ENCODE measurements at places on chromosomes 13 and 19.
A peak's percentile ranks its signal among the peaks of the same experiment; 100 is the strongest.

- DNase-seq = no peak
Measured at GRCh38 chr13:79307433-79307861, 98.6 kb downstream of the RBM26 start.

GRCh38 chr13:59873856-59874255 is 289.9 kb downstream of the DIAPH3 start:
- DNase-seq = no peak

GRCh38 chr13:42377640-42378382 is 105.9 kb downstream of the AKAP11 start:
- peak; percentile 53 for DNase-seq

DNA sequence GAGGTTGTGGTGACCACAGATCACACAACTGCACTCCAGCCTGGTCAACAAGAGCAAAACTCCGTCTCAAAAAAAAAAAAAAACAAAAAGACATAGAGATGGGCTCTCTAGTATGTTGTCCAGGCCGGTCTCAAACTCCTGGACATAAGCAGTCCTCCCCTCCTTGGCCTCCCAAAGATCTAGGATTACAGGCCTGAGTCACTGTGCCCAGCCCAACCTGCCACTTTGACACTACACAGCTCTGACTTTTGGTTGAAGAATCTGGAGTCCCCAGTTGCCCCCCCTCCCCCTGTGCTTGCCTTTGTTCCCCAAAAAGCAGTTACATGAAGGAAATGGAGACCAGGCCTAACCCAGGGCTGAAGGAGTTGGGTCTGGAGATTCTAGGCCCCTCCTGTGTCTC is 12.9 kb downstream of the CARM1 start:
- no peak for DNase-seq

- peak; percentile 45 for DNase-seq
Measured at GRCh38 chr13:49669735-49670309, 21.5 kb downstream of the EBPL start.

DNA sequence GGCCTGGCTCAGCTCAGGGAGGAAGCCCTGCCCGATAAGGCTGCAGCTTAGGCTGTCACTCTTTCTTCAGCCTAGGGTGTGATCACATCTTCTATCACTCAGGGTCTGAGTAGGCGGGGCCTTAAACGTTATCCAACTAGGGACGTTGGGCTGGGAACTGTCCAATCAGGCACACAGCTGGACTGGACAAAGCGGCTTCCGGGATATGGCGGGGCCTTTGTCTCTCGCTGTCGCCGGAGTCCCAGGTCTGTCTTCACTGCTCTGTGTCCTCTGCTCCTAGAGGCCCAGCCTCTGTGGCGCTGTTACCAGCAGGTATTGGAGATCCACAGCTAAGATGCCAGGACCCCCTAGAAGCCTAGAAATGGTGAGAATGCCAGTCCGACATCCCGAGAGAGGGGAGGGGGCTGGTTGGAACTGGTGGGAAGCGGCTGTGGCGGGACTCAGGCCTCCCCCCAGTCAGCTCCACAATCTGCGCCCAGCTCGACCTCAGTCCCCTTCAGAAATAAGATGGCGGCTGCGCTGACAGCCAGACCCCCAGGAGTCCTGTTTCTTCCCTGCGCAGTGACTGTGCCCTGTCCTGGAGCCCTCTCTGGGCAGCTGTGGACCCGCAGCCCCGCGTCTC is at the start of gene ZNF254:
Gene ZNF254 (plus strand): TSS at position 214 of the 622 bp plus-strand sequence. CDS start 121 bp downstream, at position 335.
- peak; percentile 94 for DNase-seq

DNA sequence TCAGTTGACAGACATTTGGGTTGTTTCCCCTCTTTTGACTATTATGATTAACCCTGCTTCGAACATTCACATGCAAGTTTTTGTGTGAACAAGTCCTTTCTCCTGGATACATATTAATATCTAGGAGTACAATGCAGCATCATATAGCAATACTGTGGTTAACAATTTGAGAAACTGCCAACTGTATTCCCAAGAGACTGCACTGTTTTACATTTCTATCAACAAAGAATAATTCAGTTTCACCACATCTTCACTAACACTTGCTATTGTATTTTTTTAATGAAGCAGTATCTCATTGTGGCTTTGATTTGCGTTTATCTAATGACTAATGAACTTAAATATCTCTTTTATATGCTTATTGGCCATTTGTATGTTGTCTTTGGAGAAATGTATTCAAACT is 184.6 kb upstream of the NBEA start:
- DNase-seq = no peak

GRCh38 chr19:44570984-44571684 is 41.7 kb upstream of the CEACAM20 start:
- DNase-seq = peak; percentile 22

DNA sequence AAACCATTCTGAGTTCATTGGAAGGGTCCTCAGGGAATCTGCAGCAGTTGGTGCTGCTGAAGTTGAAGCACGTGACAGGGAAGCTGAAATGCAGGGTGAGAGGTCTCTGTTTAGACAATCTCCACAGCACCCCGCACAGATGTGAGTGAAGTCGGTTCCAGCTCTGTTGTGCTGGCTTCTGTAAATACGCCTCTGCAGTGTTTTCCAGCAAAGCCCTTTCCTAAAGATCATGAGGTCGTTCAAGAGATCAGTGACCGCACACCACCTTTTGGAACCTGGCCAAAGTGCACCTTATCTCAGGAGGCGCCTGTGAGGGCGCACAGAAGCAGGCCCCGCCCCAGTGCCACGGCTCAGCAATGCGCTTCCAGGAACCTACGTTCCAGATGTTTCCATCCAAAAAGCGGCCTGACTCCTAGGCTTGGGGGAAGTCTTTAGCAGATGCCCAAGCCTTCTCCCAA is 10.8 kb downstream of the CUL4A start:
- DNase-seq = no peak

DNA sequence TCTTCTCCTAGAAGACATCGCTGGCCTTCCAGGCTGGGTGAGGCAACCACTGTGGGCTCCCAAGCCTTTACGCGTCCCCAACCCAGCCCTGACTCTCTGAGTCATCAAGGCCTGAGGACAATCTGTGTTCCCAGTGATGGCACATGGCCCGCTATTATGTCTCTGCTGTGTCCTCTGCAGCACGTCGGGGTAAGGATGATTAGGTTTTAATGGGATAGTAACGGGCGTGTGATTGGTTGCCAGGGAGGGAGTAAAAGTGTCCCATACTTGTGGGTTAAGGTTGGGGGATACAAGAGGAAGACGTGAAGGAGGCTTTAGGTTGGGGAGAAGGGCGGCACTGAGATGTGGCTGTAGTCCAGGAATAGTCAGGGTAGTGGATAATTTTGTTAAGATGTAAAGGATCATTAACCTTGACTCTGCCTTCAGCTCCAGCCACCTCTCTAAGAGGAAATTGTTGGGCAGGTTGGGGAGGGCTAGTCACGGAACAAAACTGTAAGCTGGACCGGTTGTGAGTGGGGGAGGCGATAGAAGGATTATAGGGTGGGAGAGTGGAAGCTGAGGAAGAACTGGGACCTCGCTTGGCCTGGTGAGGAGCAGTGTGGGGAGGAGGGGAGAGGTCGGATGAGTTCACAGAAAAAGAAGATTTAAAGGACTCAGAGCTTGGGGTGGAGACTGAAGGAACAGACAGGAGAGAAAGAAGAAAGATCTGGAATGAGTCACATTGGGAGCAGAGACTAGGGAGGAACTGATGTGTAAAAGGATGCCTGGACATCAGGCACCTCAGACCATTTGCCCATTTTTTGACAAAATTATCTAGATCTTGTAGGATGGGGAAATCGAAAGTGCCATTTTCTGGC is 27.9 kb upstream of the IGFL1 start:
- no peak for DNase-seq

- DNase-seq = no peak
Measured at GRCh38 chr19:33559996-33560395, 38.4 kb upstream of the PEPD start.

GRCh38 chr19:47272448-47273312 is 2.0 kb upstream of the INAFM1 start:
- DNase-seq = no peak

- no peak for DNase-seq
Measured at GRCh38 chr13:98207416-98207815, 30.3 kb upstream of the RNF113B start.

DNA sequence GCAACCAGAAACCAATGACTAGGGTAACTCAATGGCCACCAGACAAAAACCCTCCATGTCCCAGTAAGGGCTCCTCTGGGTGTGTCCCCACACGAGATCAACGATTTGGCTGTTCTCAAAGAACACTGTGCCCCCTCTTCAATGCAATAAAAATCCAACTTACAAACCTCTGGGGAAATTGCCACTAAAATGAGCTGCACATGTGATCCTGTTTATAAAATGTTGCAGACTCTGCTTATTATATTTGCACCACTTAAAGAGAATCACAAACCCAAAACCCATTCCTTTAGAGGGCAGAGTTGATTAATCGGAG is 80.5 kb downstream of the STK24 start:
- no peak for DNase-seq

GRCh38 chr13:109881347-109881725 is 95.0 kb upstream of the IRS2 start:
- DNase-seq = no peak

DNA sequence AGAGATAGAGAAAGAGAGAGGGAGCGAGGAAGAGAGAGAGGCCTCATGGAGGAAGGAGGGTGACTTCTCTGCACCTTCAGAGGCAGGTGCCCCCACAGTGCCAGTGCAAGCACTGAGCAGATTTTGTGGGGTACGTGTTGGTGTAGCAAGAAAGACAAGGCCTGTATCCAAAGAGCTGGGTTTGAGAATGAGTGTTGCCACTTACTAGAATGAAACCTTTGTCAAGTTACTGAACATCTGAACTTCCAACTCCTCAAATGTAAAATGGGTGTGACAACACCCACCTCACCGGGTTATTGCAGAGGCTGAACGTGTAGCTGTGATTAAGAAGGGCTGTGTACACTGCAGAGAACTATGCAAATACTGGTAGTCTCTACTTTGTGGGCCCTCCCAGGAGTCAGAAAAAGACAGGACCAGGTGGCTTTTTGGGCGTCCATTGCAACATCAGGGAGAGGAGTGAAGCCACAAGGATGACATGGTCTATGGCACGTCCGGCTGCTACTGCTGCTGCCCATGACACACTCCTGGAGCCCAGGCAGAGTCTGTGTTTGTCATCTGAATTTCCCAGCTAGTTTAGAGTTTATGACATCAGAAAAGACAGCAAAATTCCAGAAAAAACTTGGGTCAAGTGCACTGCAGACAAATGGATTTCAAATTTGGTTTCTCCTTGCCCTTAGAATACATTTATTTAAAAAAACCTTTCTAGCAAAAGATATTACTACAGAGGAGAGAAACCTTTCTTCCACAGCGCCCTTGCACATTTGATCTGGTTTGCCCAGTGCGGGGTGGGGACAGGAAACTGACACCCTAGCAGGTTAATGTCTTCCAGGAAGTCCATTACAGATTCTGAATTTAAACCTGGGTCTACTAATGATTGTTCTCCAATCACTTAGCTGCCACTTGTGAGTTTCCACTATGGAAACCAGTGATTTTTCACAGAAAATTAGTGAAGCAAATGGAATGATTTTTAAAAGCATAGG is 54.0 kb upstream of the ATP12A start:
- DNase-seq = no peak

- DNase-seq = no peak
Measured at GRCh38 chr19:34837262-34837661, 64.2 kb upstream of the ZNF599 start.

DNA sequence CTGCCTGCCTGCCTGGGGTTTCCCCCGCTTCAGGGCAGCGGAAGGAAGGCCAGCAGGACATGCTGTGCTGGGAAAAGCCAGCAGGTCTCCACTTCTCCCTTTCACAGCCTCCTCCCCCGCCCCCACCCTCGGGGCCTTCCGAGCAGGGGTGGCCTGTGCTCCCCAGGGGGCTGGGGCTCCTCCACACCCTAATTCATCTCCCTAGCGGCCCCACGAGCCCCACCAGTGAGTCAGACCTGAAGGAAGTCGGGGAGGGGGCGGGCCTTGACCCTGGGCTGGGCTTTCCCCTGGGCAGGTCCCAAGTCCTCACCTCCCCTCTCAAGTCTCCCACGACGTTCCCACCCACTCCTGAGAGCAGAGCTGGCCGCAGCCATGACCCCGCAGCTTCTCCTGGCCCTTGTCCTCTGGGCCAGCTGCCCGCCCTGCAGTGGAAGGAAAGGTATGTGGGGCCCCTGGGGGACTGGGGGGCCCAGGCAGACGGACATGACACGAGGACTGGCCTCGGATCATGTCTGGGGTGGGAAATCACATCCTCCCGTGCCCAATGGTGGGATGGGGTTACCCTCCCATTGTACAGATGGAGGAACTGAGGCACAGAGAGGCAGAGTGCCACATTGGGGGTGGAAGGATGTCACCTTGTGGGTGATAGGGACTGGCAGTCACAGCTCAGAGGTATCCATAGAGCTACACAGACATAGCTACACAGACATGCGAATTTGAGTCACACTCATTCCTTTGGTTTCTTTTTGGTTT is at the start of gene EBI3:
Gene EBI3 (plus strand): TSS at position 345 of the 753 bp plus-strand sequence. CDS start 28 bp downstream, at position 373.
- DNase-seq = no peak

DNA sequence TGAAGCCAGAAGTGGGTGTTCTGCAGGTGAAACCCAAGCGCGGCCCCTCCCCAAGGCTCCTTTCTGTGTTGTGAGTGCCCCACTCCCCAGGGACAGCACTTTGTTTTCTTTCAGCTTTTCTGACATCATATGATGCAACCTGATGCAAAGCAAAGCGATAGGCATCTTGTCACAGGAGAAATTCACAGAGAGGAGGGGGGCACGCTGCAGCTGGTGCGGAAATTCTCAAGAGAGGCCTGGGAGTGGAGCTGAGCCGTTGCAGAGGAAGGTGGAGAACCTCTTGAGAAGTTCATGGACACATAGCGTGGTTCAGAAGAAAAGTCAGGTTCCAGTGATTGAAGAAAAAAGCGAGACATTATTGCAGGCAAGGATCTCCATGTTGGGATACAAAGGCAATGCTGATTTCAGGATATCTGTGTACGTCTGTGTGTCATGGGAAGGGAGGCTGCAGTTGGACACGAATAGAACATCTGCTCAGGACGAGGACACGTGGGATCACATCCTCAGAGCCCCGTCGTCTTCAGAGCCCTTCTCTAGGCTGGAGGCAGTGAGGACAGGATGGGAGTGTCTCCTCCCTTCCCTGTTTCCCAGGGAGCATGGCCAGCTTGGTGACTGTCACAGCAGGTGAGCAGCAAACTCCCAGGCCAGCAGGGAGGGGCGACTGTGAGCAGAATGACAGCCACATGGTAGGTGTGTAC is 79.2 kb downstream of the IRS2 start:
- DNase-seq = peak; percentile 95

DNA sequence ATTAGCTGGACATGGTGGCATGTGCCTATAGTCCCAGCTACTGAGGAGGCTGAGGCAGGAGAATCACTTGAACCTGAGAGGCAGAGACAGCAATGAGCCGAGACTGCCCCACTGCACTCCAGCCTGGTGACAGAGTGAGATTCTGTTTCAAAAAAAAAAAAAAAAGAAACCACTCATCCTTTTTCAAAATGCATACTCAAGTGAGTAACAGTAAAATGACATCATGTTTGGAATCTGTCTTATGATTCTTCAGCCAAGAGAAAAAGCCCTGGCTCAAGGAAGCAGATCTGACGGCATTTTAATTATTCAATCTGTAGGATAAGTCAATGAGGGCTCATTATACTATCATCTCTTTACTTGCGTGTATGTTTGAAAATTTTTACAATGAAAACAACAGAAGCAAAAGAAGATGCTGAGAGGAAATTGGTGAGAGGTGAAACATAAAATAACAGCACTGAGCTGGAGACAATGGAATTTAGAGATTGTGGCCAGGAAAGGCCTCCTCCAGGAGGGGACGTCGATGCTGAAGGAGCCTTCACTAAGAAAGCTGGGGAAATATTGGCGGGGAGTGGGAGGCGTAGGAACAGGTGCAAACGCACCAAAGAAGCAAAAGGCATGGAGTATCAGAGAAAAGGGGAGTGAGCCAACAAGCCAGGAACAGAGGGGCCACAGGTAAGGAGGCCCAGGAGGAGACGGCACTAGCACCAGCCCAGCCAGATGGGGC is 12.9 kb upstream of the CCNE1 start:
- DNase-seq = no peak

- peak; percentile 84 for DNase-seq
Measured at GRCh38 chr13:101289764-101290163, 126.5 kb downstream of the NALCN start.

Measured in NCI-H2171 (cell line).